ENCODE measurements at places on chromosomes 16 and 17.

DNA sequence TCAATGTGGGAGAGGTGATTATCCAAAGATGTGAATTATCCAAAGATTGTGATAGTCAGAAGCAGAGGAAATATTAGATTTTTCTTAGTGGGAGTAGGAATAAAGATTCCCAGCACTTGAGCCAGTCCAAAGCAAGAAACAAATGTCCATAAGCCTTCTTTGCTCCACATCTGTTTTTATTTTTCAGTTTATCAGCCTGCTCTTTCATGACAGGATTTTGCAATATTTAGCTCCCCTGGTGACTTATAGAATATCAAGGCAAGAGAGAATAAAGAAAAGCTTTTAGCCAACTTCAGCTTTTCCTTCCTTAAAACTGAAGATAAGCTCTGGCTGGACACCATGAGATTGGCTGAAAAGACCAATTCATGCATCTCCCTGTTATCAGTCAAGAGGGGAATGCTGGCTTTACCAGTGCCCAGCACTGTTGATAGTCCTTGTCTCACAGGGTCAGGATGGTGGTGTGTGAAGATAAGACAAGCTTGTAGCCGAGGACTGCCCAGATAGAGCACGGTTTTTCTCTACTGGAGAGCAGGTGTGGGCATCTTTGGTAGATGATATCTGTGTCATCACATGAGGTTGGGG, 706.5 kb downstream of the KCNJ2 start:
- DNase-seq, result no peak

- DNase-seq, result no peak
Measured at GRCh38 chr17:81159611-81160265, 5.6 kb upstream of the PVALEF start.

DNA sequence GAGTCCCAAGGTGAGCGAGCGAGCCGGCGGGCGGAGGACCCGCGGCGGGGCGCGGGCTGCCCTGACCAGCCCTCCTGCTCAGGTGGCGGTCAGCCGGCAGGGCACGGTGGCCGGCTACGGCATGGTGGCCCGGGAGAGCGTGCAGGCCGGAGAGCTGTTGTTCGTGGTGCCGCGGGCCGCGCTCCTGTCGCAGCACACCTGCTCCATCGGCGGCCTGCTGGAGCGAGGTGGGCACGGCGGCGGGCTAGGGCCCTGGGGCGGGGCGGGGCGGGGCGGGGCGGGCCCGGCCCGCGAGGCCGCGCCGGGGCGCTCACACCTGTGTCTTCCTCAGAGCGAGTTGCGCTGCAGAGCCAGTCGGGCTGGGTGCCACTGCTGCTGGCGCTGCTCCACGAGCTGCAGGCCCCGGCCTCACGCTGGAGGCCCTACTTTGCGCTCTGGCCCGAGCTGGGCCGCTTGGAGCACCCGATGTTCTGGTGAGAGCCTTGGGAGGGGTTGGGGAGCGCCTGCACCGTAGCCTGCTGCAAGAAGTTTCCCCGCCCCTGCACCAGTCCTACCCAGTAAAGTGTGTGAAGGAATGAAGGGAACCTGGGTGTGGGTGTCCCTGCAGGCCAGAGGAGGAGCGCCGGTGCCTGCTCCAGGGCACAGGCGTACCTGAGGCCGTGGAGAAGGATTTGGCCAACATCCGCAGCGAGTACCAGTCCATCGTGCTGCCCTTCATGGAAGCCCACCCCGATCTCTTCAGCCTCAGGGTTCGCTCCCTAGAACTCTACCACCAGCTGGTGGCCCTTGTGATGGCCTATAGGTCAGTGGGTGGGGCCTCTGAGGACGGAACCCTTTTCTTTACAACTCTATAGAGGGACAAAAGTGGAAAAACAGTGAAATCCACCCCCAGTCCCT, 802 bp downstream of the SETD6 start:
- peak; percentile 71 for DNase-seq

DNA sequence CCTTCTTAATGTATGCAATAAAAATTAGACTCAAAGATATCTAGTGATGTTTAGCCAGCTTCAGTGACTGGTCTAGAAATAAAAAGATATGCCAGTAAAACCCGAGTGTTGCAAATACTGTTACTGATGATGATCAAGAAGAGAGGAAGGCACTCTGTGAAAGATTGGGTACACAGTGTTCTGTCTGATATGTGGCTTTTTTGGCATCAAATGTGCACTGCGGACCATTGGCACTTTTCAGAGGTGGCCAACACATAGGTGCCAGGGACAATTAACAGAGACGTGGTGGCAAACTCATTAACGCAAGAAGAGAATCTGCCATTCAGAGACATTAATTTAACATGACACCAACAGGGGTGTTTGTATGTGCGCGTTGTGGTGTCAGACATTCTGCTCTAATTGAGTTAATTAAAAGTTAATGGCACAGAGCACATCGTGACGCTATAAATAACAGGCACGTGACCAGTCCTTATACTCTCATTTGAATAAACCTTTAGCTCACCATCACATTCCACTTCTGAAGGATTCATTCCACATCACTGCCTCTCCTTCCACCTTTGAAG, 549.3 kb upstream of the HSBP1 start:
- DNase-seq, result peak; percentile 49

- no peak for DNase-seq
Measured at GRCh38 chr16:3074860-3075522, 9.6 kb downstream of the IL32 start.

DNA sequence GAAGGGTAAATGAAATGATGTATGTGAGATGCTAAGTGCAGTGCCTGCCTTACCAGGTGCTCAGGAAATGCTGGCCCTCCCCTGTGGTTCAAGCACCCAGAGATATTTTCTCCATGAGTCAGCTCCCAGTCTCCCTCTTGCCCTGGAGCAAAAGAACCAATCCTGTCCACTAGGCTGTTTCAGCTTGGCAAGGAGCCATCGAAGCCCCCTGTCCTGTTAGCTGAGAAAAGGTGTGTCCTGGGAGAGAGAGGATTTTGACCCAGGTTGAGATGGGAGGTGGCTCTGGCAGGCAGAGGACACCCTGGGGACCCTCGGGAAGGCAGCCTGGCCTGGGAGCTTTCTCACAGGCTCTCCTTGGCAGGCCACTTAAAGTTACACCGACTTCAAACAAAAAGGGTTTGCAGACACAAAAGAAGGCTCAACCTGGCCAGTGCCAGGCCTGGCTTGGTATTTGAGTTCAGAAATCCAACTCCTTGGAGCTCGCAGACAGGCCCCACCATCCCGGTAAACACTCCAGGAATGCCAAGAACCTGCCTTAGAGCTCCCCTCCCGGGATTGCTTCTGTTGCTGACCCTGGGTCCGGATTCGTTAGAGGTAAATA, 29.6 kb downstream of the NTN1 start:
- DNase-seq, result no peak

DNA sequence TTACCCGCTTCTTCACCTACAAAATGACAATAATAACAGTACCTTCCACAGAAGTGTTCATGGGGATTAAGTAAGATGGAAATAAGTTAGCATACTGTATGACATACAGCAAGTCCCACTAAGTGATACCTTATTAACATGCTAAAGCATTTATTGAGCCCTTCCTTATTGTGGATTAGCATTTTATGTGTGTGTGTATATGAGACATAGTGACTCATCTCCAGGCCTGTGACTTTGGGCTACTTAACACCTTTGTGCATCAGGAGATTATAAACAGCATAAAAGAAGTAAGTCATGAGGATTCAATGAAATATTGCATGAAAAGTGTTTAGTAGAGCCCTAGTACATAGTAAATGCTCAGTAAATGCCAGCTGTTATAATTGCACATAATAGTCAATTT, 52.9 kb downstream of the CA10 start:
- no peak for DNase-seq
